ENCODE measurements at places on chromosomes 2 and 18. TPM values are rescaled to one million over a fixed set of nuclear protein-coding genes. Genes with fewer than 3 reads are reported as not detected.

DNA sequence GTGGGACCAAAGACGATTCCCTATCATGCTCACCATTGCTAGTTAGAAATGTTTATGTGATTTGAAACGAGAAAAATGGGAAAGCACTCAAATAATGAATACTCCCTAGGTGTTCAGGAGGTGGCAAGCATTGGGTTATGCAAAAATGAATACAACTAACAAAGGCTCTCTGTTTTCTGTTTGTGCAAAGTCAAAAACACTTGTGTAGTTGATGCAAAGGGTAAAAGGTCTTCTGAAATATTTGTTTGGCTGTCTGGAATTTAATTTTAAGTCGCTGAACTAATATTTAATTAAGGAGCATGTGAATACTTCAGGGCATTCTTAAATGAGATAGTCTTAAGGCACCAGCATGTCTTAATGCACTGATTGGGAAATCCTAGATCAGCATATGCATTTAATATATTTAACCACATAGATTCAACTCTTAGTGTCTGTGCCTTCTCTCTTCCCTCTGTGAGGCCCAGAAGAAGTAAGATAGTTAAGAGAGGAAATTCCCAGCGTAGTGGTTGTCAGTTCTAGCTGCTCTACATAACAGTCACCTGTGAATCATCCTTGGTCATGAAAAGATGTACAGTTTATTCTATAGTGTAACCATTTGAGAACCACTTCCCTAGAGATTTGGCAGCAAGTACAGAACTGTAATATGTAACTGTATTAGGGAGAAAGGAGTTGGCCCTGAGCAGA, 111.9 kb downstream of the EPC2 start:
- peak; percentile 91 for DNase-seq

- DNase-seq, result no peak
Observed at GRCh38 chr2:26697425-26697824, 4.9 kb downstream of the KCNK3 start.

- peak; percentile 72 for DNase-seq
Observed at GRCh38 chr2:201420442-201421113, 30.7 kb downstream of the TRAK2 start.

DNA sequence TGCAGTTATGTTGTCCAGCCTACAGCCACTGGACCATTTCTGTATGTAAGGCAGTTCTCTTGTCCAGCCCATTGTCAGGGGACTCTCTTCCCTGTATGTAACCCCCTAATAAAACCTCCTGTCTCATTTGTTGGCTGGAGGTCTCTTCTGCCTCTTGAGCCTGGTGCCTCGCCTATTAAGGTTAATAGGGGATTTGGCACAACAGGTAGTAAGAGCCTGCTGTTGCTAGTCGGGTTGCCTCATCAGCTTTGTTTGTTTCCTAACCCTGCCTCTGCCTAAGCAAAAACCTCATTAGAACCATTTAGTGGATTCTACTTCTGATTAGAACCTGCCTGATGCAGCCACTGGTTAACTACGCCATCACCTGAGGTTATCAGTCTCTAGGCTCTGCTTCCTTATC, 62.2 kb upstream of the STPG4 start:
- DNase-seq, result no peak

DNA sequence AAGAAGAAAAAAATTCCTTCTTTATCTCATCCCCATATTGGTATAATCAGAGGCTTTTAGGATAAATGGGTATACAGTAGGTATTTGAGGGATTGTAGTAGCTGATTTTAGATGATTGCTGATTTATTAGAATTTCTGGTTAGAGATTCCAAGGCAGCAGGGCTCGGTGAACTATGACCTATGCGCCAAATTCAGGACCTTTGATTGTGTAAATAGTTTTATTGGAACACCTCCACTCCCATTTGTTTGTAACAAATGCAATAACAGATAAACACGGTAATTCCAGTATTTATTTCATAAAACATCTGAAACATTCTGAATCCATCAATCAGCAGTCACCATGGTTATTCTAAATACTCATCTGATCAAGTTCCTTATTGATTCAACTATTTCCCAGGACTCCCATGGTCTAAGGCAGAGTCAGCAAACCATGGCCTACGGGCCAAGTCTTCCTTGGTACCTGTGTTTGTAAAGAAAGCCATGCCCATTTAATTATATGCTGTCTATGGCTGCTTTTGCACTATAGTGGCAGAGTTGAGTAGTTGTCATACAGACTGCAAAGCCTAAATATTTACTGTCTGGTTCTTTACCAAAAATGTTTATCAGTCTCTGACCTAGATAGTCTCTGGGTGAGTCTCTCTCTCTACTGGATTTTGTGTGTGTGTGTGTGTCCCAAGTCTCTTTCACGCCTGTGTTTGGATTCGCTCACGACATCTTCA, 4.3 kb downstream of the MGAT5 start:
- DNase-seq, result no peak

- no peak for DNase-seq
Observed at GRCh38 chr18:75344161-75344560, 83.3 kb downstream of the SMIM21 start.

DNA sequence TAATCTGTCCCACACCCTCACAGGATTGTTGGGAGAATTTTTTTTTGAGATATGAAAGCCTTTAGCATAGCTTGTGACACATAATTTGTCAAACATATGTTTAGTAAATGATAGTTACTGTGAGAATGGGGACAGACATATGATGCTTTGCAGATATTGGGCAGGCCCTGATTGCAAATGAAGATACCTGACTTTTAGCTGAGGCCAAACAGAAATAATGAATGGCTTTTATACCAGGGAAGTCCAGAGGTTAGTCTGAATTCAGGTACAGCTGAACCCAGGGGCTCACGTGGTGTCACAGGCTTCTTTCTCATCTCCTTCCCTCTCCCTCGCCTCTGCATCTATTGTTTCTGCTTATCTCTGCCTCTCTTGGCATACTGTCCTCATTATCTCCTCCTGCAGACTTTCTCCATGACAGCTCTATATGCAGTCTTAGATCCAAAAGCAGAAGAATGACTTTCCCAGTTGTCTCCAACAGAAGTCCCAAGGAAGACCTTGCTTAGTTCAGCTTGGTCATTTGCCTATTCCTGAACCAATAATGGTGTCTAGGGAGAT, 4.9 kb upstream of the WNT10A start:
- DNase-seq, result no peak

DNA sequence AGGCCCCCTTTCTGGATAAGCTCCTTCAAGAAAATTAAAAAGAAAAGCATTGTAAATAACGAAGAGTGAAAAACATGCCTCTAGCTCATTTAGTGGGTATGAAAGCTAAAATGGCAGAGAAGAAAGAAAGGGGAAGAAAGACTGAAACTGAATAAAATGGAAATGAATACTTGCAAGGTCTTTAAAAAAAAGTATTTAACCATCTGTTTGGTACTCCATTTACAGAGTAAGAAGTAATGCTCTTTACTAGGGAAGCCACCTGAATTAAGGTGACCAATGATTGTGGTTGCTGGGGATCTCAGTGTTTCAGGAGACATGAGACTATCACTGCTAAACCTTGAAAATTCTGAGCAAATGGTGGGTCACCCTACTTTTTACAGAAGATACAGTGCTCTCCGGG, 17.7 kb upstream of the ARL5A start:
- no peak for DNase-seq

DNA sequence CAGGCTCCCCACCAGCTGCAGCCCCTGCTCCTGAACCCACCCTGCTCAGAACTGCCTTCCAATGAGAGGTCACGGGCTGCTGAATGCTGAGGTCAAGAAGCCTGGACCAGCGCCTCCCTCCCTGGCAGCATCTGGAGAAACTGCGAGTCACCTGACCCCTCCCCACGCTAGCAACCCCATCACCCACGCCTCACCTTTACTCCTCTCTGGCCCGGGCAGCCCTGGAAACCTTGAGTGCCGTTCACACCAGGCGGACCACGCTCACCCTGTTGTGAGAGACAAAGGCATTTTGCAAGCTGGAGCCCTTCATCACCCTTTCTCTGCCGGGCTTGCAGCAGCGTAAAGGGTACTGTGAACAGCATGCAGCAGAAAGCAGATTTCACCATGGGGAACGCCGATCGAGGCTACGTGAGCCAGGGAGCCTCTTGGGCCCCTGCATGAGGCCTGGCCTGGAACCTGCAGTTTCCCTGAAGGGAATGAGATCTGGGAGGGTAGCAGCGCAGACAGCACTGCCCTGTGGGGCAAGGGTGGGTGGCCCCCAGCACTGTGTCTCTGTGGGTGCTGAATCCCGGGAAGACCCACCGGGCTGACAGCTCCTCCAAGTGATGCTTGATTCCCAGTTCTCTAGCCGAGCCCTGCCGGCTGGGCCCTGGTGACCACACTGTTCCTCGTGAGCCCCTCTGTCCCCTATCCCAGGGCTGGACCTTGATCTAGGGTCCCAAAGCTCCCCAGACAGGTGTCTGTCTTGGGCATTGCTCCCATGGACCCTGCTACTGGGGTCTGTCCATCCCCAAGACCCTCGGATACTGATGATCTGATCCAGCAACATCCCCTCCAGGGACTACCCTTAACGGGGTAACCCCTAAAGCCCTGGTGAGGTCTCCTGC, 53.8 kb downstream of the COL6A3 start:
- no peak for DNase-seq

GRCh38 chr2:55902971-55903370, 20.6 kb downstream of the EFEMP1 start:
- DNase-seq, result no peak

Gene ALPP
- not detected for total RNA-seq

Gene DPYSL5
- not detected for total RNA-seq

Gene STPG4
- under 0.01 TPM for total RNA-seq

Gene VAMP5
- 5.5 TPM for total RNA-seq

Gene ANKRD36C
- 8.8 TPM for total RNA-seq

Gene ERCC3
- 32.4 TPM for total RNA-seq

Gene GAREM2
- under 0.01 TPM for total RNA-seq
